ENCODE measurements at places on chromosomes 12 and 14.

DNA sequence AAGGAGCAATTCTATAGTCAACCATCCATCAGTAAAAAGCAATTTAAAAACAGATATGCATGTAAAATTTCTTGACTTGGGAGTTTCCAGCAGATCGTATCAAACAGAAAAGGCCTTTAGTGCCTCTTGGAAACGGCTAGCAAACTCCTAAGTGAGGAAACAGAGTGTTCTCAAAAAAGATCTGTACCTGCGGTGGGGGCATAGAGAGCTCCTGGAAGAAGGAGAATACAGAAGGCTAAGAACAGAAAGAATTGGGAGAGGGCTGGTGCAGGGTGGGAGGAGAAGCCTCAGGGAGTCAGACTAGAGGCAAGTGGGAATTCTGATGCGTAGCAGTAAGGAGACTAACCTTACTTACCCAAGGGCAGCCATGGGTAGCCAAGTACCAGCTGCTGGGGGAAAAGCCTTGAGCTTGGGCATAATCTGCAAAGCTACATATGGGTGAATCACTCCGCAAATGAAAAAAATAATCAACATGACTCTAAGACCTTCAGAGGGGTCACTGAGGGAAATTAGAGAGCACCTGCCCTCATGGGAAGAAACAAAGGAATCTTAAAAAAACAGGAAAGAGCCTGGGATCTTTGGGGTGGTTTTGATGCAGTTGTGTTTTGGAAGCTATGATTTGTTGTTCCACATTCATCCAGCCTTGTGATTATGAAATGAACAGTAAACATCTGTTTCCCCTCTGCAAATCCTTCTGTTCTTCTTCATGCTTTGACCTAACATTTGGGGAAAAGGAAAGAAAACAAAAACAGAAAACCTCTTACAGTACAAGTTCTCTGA is 10.4 kb downstream of the RHOJ start:
- no peak for DNase-seq

DNA sequence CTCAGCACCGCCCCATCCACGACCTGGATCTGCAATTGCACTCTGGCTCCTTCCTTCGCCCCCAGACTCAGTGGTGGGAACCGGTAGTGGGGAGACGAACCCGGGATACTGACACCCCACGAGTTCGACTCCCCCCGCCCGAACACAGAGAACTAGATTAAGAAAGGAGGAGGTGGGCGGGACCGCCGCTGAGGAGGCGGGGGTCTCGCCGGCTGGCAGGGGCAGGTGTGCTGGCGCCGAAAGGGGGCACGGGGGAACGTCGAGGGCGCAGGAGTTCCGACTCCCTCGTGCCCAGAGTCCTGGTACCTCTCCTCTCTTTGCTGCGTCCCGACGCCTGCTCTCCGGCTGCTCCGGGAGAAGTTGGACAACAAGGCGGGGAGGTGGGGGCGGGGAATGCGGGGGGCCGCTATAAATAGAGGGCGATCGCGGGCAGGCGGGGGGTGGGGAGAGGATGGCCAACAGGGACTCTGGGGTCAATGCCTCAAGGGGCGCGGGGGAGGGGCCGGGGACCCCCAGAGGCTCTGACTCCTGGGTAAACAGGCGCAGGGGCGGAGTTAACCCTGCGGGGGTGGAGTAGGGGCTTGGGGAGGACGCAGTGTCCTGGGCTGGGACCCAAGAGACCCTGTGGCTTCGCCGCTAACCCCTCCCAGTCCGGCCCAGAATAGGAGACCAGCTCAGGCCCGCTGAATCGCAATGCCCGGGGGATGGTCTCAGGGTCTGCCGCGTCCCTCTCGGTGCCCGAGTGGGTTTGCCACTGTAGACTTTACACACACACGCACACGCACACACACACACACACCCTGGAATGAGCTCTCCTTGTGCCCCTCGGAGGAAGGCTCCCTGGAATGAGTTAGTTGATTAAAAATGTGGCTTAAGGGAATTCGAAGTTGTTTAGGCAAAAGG is 761 bp upstream of the NDRG2 start:
- DNase-seq: no peak

DNA sequence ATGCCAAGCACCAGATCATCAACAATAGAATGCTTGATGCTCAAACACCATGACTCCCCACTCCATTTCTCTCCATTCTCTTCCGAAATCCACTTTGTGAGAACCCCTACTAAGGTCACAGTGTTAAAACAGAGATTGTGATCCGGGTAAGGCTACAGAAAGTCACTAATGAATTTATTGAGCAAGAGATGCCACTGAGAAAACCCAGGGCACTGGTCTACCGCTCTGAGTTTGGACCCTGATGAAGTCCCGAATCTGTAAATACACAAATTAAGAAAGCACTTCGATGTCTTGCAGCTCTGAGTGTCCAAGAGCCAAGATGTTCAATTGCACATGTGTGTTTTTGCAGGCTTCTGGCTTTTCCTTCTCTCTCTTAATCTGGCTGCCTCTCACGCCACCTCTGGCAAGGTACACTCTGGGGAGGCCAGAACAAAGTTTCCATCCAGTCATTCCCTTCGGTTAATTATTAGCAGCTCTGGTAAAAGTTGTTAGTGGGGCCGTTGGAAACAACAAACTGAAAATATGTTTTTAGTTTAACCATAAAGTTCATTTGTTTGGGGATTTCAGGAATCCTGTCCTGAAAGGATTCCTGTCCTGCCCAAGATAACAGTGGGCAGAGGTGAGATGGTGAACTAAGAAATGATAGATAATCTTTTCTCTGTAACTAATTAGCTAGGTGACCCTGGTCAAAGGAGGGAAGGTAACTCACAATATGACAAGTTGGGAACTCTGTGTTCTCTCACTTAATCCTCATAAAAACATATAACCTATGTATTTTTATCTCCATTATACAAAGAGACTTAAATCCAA is 75.4 kb downstream of the BTG1 start:
- DNase-seq: no peak

- no peak for DNase-seq
Measured at GRCh38 chr12:127579446-127579845, 687.5 kb upstream of the TMEM132C start.

DNA sequence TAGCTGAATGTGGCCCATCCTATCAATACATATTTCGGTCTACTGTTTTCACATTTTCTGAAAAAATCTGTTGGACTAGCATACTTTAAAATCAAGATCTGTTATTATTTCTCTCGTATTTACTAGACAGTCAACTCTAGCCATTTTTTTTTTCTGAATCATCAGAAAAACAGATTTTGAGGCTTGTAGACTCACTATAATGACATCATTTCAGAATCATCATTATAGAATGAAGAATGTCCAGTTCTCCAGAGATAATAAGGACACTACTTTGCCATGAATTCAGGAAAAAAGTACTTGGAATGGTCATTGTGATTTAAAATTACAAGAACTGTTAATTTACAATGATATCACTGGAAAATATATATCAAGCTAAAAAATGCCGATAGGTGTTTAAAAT is 589.8 kb downstream of the KCNH5 start:
- DNase-seq: no peak

GRCh38 chr14:56172571-56172971 is 54.4 kb downstream of the PELI2 start:
- DNase-seq: peak; percentile 68

DNA sequence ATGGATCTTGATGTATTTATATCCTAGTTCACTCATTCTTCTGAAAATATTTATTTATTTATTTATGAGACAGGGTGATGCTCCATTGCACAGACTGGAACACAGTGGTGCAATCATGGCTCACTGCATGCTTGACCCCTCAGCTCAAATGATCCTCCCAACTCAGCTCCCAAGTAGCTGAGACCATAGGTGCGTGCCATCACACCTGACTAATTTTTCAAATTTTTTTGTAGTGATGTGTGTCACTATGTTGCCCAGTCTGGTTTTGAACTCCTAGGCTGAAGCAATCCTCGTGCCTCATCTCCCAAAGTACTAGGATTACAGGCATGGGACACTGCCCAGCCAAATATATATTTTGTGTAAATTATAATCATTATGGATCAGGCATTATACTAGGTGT is 595.6 kb upstream of the ATP2B1 start:
- DNase-seq: no peak

DNA sequence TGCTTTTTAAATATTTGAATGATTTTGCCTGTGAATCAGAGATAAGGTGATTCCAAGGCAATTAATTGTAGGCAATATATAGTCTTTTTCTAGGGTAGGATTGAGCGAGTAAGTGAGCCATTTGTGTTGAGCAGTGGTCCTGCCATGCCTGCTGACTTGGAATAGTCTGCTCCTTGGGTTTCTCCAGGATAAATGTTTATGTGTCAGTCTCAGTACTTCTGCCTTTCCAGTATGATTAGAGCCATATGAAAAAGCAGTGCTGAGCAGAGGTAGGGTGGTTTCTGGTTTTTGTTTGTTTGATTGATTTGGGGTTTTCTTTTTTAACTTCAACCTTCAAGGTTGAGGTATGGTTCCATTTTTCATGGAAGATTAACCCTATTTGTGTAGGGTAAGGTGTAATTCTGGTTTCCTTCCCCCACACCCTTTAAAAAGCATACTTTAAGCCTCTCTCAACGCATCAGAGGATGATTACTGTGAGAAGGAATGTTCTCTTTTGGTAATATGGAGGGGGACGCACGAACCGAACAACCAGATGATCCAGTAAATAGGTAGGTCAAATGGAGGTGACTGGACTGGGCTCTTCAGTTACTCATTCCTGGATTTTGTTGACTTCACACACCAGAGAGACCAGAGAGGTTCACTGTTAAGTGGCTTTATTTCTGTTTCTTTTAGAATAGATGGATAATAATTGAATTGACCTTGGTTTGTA is 22.7 kb downstream of the FRMD6 start:
- DNase-seq: peak; percentile 50

DNA sequence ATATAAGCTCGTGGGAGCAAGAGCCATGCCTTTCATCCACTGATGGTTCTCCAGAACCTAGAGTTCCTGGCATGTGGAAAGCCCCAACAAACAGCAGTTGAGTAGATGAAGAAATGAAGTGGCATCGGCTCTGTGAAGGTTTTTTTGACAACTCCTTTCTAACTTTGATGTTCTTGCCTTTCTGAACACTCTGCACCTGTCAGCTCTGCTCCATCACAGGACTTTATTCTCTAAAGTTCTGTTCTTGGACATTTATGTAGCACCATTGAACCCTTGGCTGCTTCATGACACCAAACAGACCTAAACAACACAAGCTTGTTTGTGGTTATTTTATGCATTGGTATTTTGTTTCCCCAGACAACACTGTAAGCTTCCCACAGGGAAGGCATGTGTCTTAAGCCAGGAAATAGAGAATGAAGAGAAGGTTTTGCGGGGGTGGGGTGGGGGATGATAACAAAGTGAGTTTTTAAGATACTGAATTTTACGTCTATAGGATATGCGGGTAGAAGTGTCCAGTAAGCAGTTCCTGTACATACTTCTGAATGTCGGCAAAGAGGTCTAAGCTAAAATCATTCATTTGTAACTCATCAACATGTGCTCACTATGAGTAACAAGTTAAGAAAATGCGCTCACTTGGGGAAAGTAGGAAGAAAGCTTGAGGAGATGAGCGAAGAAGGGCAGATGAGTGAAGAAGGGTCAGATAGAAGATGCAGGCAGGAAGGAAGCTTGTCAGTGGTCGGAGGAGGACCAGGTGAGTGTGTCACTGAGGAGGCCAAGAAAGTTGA is 146.0 kb upstream of the PLEKHG7 start:
- no peak for DNase-seq

GRCh38 chr12:116265351-116266147 is 11.9 kb downstream of the MED13L start:
- DNase-seq: no peak

GRCh38 chr12:128918481-128919260 is 65.4 kb downstream of the GLT1D1 start:
- no peak for DNase-seq

- DNase-seq: no peak
Measured at GRCh38 chr12:46983393-46983793, 96.0 kb upstream of the PCED1B start.

GRCh38 chr14:91744068-91744480 is 12.2 kb upstream of the CATSPERB start:
- DNase-seq: no peak

GRCh38 chr12:95073698-95074520 is 491 bp upstream of the NR2C1 start:
- no peak for DNase-seq

- DNase-seq: peak; percentile 97
Measured at GRCh38 chr12:2179953-2180736, 127.4 kb downstream of the CACNA1C start.

GRCh38 chr14:50068496-50068895 is 47.9 kb downstream of the VCPKMT start:
- no peak for DNase-seq

- no peak for DNase-seq
Measured at GRCh38 chr14:29652571-29652970, 275.1 kb downstream of the PRKD1 start.

DNA sequence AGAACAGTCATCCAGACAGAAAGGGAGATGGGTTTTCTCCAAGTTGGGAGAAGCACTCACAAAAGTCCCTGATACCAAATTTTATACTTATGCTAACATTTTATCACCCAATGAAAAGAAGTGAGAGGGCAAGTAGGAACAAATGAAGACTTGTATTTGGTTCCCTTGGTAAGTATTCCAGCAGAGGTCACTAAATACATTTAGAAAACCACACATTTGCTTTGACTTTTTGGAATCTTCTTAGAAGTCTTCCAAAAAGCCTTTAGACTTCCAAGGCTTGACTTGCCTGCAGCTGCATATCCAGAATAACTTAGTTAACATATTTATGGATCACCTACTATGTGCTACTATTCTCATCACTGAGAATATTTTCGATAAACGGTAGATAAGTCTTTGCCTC is 3.1 kb upstream of the GYS2 start:
- DNase-seq: peak; percentile 18

GRCh38 chr12:3041558-3042164 is 35.5 kb upstream of the TSPAN9 start:
- peak; percentile 69 for DNase-seq

GRCh38 chr14:72921396-72921795 is 4.9 kb upstream of the DCAF4 start:
- no peak for DNase-seq

- no peak for DNase-seq
Measured at GRCh38 chr12:23361971-23362370, 587.5 kb downstream of the SOX5 start.

GRCh38 chr14:26598081-26598671 is 343 bp upstream of the NOVA1 start:
- peak; percentile 38 for DNase-seq

DNA sequence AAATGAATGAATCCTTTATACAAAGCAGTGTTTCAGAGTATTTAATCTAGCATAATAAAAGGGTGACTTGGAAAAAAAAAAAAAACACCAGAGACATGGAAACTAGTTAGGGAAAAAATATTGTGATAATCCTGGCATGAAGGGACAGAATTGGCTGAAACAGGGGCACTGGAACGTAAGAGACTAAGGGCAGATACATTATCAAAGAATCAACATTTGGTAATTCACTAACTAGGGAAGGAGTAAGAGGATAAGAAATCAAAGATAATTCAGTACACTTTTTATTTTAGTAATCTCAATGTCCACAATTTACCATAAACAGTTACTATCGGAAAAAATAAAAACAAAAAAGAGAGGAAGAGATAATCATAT is 18.2 kb downstream of the PYM1 start:
- DNase-seq: no peak

Data from RPMI7951 (cell line).